GF-D8 (cell line): ENCODE measurements at places on chromosomes 6 and 20.
A peak's percentile ranks its signal among the peaks of the same experiment; 100 is the strongest.

GRCh38 chr6:551829-552350 is 105.0 kb downstream of the HUS1B start:
- DNase-seq = no peak

DNA sequence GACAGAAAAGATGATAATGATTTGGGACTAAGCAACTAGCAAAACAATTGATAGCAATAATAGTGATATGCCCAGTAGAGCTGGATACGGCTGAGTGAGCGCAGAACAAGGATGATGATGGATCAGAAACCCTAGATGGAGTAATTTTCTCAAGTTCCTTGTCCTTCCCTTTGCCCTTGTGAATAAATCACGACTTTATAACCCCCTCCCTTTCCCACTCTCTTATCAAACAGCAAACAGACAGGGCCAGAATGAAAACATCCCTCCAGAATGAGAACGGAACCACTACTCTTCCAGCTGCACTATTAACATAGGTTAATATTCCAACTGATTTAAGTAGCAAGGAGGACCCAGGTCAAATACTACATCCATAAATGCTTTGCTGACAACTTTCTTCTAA is 1.3 kb upstream of the MTFR2 start:
- no peak for DNase-seq

- no peak for DNase-seq
Observed at GRCh38 chr6:154782193-154782592, 49.0 kb downstream of the SCAF8 start.

- no peak for DNase-seq
Observed at GRCh38 chr6:104679971-104680370, 179.7 kb downstream of the HACE1 start.

- peak; percentile 3 for DNase-seq
Observed at GRCh38 chr6:136967876-136968752, 46.0 kb downstream of the SLC35D3 start.

- DNase-seq = no peak
Observed at GRCh38 chr20:21315138-21315537, 12.0 kb downstream of the XRN2 start.

DNA sequence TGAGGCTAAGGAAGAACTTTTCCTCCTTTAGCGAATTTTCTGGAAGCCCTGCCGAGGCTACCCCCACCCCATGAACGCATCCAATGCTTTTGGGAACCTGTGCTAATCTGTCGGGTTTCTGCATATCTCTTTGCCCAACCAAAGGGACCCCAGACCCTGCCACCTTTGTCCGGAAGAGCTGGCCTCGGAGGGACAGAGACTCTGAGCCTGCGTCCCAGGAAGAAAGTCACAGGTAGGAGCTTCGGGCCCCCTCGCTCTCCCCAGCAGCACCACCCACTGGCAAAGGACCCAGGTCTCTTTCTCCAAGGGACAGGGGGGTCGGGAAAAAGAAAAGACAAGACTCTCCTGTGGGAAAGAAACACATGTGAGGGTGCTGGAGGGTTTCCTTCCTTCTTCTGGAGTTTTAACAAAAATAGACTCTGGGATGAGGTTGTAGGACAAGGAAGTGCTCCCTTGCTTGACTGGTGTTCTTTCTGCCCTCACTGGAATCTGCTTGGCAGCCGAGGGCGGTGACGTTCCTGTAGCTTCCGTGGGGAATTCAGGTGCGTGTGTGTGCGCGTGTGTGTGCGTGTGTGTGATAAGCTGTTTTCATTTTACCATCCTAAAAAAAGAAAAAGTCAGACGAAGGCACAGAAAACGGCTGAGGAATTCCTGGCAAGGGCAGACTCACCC is 16.3 kb upstream of the FOXC1 start:
- DNase-seq = no peak

- DNase-seq = no peak
Observed at GRCh38 chr6:27144740-27145079, 102.8 kb upstream of the PRSS16 start.

GRCh38 chr6:106126482-106126881 is 40.3 kb downstream of the PRDM1 start:
- DNase-seq = no peak

GRCh38 chr6:47071681-47072080 is 29.5 kb upstream of the ADGRF1 start:
- no peak for DNase-seq

GRCh38 chr6:71114544-71114943 is 157.7 kb upstream of the B3GAT2 start:
- no peak for DNase-seq

- no peak for DNase-seq
Observed at GRCh38 chr6:139823099-139823807, 448.8 kb upstream of the CITED2 start.

DNA sequence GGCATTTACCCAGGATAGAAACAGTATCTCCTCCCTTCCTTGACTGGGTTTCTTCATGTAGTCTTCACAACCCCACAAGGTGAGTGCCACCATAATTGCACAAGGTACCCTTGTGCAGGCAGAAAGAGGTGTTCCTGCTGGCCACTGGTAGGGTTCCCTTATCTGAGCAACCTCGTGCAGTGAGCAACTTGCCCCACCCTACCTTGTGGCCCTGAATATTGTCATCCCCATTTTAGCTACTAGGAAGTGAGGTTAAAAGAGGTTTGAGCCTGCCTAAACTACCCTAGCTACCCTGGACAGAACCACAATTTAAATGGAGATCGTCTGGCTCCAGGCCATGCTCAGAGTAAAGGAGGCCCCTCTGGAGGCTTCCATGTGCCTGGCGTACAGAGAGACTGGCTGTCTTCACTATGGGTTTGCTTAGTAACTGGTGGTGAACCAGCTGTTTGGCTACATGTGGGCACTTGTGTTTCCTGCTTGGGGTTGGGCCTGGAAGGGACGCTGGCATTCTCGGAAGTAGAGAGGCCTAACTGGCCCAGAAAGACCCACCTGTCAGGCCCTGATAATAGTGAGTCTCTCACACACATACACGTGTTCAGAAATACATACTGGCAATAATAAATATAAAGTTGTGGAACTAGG is 148.8 kb downstream of the LRFN2 start:
- DNase-seq = no peak

DNA sequence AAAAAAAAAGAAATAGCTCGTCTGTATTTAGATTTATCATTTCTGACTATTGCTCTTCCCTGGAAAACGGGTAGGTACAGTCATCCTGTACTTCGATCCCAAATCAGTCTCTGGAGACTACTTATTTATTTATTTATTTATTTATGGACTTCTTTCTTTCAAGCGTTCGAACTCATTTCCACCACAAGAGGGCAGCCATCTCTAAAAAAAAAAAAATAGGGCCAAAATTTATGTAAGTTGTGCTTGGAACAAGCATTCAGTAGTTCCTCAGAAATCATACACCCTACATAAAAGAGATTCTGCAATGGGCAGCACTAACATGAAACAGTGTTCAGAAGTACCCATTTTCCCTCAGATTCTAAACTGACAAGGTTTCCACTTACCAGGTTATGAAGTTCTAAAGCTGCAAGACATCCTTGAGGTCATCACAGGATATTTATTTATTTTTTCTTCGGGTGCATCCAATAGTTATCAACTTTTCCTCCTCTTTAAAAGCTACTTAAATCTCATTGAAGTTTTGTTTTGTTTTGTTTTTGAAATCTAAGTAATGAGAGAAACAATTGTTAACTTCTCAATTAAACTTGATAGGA is 1.9 kb upstream of the BMP2 start:
- DNase-seq = peak; percentile 9

GRCh38 chr6:53273370-53273769 is 75.4 kb downstream of the ELOVL5 start:
- DNase-seq = no peak

GRCh38 chr6:143894655-143895054 is 30.4 kb downstream of the ZC2HC1B start:
- no peak for DNase-seq

GRCh38 chr6:71387179-71387578 is 98.6 kb downstream of the OGFRL1 start:
- DNase-seq = no peak

DNA sequence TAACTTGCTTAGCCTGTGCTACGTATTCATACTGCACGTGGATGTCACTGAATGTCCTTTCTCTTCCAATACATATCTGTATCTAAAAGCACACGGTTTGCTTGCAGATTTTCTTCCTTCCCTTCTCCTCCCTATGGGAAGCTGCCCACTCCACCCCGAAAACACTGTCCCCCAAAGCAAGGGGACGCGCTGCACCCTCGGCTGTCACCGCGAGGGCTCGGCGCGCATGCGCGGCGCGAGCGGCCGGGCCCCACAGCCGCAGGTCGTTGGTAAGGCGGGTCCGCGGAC is 659 bp downstream of the TMX4 start:
- peak; percentile 49 for DNase-seq

DNA sequence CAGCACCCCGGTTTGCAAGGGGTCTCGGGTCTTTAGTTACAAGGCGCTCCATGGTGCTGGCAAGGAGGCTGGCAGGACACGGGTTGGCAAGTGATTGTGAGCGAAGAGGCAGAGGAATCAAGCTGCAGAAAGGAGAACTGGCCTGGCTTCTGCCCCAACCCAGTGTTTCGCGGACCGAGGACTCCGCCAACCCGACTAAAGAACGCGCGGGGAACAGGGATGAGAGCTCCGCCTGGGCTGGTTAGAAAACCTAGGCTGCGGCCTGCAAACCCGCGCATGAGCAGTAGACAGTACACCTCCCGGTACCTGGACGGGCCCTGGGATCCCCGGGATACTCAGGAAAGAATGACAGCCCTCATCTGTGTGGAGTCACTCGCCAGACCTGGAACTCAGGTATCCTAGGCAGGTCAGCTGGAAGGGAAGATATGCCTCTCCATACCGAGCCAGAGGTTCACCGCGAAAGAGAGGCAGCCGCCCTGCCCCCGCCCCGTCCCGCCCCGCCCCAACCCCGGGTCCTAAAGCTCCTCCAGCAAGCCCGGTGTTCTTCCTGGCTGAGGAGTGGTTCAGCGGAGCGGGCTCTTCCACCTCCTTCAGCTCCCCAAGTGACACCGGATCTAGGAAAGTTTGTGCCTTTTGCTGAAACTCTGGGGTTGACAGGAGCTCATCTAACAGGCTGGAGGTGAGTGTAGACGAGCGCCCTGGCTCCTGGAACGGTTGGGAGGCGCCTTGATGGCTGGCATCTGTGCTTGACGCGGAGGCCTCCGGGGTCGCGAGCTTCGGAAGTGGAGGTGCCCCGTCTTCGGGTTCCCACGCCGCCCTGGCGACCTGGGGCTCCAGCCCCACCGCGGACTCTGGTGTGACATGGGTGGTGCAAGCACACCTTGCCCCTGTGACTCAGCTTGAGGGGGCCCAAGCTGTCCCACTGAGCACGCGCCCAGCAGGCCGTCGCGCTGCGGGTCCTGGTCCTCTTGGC is 1847.3 kb upstream of the DEFB115 start:
- DNase-seq = no peak

- peak; percentile 49 for DNase-seq
Observed at GRCh38 chr6:22025468-22026163, 271.2 kb downstream of the PRL start.

- peak; percentile 44 for DNase-seq
Observed at GRCh38 chr6:34389034-34389433, 3.4 kb downstream of the NUDT3 start.

DNA sequence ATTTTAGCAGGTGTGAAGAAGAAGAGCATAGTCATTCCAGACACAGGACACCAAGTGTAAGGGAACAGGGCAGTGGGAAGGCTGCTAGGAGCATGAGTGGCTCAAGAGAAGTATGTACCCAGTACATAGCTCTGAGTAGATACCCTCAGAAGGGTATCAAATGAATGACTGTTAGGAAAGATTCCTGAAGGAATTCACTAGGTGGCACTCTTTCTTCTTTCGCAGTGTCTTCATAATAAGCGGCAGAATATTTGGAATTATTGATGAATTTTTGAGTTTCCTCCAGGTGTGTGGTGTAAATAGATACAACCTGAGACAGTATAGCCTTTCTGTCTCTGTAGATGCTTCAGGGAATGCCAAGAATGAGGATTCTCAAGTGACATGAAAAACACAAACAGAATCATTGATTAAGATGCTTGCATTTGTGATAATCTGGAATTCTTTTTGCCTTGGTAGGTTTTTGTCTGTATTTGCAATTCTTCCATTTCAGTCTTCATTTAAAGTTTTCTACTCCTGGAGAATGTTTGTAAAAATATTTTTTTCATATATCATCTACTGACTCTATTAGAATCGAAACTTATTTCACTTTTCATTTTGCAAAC is 264.3 kb upstream of the RIMS1 start:
- DNase-seq = no peak

DNA sequence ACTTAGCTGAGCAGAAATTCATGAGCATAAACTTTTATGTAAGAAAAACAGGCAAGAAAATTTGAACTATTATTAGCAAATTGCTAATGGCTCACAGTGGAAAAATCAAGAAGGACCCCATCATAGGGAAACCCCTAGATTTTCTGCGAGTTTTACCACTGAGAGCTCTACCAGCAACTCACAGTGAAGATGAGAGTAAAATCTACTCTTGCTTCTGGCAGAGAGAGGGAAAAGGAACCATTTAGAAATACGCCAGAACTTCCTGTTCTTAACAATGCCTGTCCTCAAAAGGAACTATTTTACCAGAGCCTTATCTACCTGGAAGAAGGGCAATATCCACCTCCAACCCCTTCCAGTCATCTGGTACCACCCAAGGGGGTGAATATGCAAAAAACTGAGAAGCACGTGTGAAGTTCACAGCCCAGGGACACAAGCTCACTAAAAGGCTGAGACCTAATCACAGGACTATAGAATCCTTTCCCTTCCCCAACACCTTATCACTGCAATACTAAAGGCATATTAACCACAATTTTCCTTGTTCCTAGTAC is 34.4 kb upstream of the ASF1A start:
- peak; percentile 25 for DNase-seq

DNA sequence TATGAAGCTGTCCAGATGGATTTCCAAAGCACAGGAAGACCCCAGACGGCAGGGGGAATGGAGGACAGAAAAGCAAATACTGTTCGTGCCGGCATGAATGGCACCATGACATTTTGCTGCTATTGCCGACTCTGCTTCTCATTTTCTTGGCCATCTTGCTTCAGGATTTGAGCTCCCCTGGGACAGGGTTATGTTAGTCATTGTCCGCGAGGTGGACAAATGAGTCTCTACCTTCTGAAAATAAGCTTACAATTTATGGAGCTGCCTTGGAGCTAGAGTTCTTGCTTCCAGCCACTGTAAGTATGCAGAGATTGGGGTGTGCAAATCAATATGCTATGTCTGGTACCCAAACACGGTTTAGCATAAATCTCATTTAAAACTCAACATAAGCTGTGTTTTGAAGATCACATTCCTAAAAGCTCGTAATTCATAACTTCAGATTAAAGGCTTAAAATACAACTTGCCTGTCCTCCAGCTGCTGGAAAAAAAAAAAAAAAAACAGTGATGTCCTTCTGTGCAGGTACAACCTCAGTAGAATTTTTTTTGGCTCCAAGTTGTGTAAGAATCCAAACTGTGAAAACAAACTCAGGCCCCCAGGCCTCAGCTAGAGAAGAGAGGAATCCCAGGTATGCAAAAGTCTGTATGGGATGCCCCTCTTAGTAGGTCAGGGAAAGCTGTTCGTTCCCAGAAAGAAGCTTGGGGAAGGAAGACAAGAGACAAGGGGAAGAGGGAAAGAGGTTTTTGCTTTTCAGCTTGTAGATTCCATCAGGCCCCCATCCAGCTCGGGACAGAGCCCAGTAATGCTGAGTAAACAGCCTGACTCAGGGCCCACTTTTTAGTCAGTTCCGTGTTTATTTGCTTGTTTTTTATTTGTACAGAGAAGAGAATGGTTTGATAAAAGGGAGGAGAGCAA is 184.2 kb upstream of the FOXA2 start:
- no peak for DNase-seq
